Stimulated activated CD4-positive, alpha-beta T cell treated with anti-CD3 and anti-CD28 coated beads, Interleukin-15, amount 100 ng/mL, for 48 hours (primary cell): ENCODE measurements at places on chromosomes 2 and 18.

DNA sequence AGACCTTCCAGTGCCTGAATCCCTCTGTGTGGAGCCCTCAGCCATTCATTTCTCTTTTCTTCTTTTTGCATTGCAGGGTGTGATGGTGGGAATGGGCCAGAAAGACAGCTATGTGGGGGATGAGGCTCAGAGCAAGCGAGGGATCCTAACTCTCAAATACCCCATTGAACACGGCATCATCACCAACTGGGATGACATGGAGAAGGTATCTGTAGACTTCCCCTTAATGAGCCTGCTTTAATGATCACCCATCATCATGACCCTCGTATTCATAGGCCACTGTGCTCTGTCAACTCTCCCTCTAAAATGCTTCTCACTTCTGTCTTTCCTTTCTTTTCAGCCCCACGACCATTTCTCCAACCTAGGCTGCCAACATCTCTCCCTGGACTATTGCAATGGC lies 9.5 kb downstream of the ACTG2 start:
- DNase-seq, result no peak

DNA sequence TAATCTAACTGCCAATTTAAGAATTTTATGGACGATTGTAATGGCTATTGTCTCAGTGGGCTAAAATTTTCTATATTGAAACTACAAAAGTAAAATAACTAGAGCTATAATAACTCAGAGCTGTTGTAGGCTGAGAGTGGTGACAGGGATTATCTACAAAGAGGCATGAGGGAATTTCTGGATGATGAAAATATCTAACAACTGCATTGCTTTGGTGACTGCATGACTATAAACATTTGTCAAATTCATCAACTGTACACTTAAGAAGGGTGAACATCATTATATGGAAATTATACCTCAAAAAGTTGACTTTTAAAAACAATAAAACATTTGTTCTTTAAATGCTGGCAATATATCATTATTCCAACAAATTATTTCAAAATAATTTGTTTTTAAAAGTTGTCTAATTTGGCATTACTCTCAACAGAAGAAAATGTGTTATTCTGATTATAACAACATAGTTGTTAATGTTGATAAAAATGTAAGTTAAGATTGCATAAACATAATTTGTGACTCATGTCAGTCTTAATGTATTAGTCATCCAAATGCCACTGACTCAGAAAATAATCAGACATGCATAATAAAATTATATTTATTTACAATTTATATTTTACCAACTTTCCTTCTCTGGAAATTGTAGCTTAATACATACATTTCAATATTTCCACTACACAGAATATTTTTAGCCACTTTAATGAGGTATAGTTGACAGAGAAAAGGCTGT lies 865.1 kb upstream of the VRK2 start:
- DNase-seq, result no peak

- no peak for DNase-seq
Measured at GRCh38 chr2:37782721-37783371, 111.4 kb upstream of the CDC42EP3 start.

DNA sequence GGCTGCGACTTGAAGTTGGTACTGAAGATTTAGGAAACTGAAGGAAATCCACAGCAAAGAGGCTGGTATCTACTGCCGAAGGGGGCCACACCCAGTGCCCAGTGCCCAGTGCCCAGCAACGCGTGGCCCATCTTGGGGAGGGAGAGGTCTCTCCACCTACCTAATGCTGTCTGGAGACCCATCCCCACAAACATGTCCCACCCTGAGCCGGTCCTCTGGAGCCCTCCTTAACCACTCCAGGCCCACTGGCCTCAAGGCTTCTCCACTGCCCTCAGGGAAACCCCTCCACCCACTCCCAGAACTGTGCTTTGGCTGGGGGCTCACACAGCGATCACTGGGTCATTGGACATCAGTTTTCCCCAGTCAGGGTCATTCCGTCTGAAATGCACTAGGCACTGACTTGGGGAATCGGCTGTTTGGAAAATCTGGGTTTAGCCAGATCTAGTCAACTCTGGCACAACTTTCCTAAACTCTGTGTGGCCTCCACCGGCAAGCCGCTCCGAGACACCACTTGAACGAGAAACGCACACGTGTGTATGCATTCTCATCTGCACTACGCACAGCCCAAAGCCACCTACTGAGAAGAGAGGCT lies 20.1 kb downstream of the GPR55 start:
- DNase-seq, result no peak

GRCh38 chr2:16649353-16650286 lies 16.0 kb downstream of the CYRIA start:
- DNase-seq, result no peak

DNA sequence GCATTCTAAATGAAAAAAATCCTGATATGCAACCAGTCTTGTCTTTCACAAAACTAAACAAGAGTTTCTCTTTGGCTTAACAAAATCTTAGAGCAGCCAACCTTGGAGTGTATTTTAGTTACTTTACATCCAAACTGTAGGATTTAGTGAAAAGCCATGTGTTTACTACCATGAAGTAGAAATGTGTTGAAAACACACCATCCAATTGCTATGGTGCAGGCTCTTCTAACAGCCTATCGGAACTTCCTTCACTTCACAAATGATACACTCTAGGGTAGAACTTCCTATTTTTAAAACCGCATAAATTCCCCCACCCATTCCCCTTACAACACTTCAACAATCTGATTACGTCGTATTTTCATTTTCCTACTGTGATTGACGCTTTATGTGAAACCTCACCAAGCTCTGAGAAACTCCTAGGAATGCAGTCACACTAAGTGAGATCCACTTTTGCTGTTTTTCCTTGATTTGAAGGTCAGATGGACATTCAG lies 74.4 kb upstream of the MAP4K4 start:
- no peak for DNase-seq

- no peak for DNase-seq
Measured at GRCh38 chr2:189210250-189211087, 30.9 kb upstream of the COL5A2 start.

DNA sequence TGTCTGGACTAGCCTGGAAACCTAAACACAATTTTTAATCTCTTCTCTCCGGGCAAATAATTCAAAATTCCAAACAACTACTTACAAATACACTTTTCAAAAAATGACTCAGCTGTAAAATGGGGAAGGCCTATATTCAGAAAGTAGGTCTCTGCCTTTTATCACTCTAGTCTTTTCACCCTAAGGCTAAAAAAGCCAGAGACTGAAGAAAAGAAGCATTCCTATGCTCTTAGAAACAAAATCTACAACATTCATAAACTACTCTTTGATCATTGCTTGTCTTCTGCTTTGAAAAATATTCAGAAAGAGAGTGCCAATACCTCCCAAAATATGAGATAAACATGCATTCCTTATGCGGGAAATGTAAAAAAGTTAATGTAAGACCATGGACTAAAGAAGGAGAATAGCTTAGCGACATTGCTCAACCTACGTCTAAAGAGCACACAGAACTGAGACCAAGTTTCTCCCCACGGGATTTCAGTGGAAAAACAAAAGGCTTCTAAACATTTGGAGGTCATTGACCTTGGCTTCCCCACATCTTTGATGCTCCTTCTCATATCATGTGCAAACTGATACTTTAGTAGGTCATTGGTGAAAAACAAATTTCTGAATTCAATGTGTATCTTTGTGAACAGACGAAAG lies 74.4 kb upstream of the EPB41L3 start:
- DNase-seq, result no peak

DNA sequence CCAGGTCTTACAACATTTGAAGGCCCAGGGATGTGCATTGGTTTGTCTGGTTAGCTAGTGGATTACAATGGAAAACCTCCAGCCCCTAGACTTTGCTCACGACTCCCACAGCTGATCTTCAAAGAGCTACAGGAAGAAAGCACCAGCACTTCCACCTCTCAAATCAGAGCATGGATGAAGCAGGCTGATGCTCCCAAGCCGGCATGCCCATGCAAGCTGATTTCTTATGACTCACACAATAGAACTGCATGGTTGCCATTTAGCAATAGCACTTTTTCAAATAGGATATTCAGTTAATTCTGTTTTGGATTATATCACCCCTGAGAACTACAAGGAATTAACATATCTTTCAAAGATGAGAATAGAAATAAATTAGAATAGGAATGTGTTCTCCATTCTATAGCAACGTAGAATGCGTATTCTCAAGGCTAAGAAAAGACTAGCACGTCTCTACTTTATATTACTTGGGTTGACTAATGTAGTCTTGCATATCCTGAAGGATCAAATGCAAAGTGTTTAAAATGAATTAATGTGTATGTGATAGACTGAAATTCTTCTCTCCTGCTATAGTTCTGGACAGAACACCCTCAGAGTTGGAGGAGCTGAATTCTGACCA lies 292.4 kb downstream of the TRIB2 start:
- no peak for DNase-seq

DNA sequence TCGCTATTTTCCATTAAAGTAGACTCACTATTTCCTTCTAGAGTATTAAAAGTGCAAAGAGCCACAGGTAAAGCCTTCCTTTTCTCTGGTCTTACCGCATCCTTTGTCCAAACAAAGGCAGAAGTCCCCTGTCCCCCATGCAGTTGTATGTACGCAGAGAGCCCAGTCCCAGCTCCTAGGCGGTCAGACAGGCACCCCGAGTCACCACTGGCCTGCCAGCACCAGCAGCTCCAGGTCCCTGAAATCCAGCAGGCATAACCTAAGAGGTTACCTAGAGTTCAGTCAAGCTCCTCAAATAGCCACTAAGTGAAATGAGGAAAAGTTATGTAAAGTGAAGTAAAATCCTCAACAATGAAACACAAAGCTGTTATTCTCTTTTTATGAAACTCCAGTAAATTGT lies 60.4 kb upstream of the TWIST2 start:
- no peak for DNase-seq

GRCh38 chr18:51229328-51229727 lies 31.8 kb upstream of the MEX3C start:
- no peak for DNase-seq
